CD4-positive, alpha-beta memory T cell (primary cell): ENCODE measurements at places on chromosomes 3 and 15. TPM values are rescaled to one million over a fixed set of nuclear protein-coding genes. Genes with fewer than 3 reads are reported as not detected.

The DAZL gene
- not detected for total RNA-seq

The CRYGS gene
- 12.1 TPM for total RNA-seq

The PLIN1 gene
- total RNA-seq, result 0.44 TPM

The ZPLD1 gene
- not detected for total RNA-seq

The OCA2 gene
- not detected for total RNA-seq

The CLSTN2 gene
- not detected for total RNA-seq

The ZDHHC23 gene
- 5.2 TPM for total RNA-seq

The PLD1 gene
- total RNA-seq, result 1.2 TPM

The ACTRT3 gene
- 0.17 TPM for total RNA-seq

The CMTM8 gene
- 16.8 TPM for total RNA-seq

The COL8A1 gene
- not detected for total RNA-seq

- no peak for DNase-seq
Observed at GRCh38 chr15:42152921-42153698, 3.3 kb downstream of the PLA2G4F start.

- DNase-seq, result no peak
Observed at GRCh38 chr15:51756482-51756881, 5.1 kb downstream of the TMOD2 start.

GRCh38 chr3:195904368-195904767, 4.0 kb downstream of the TNK2 start:
- no peak for DNase-seq

DNA sequence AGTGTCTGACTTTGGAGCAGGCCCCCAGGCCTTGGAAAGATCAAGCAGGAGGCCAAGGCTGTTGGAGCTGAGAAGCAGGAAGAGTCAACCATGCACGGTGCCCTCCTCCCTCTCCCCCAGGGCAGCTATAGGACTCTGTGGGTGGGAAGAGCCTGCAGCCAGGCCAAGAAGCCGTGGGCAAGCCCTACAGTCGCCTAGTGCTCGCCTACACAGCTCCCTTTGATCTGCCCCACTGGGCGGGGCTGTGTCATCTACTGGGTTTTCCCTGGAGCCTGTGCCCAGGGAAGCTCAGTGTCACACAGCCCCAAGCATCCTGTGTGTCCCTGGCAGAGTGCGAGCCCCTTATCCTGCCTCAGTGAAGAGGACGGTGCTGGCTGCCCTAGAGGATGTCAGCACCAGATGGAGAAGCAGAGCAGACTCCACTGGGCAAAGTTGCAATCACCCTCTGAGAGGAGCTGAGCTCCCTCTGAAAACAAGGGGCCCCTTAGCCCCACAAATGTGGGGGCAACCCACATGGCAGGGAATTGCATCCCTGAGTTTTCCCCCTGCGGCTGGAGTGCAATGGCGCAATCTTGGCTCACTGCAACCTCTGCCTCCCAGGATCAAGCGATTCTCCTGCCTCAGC, 72.2 kb downstream of the KLF13 start:
- no peak for DNase-seq

DNA sequence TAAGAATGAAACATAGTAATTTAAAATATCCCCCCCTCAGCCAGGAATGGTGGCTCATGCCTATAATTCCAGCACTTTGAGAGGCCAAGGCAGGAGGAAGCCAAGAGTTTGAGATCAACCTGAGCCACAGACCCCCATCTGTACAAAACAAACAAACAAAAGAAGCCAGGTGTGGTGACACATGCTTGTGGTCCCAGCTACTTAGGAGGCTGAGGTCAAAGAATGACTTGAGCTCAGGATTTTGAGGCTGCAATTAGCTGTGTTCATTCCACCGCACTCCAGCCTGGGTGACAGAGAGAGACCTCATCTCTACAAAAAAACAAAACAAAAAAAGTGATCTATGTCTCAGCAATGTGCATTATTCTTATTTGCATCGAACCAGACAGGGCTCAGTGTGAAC, 800.8 kb downstream of the MCTP2 start:
- DNase-seq, result no peak

GRCh38 chr3:194777729-194778128, 92.0 kb downstream of the FAM43A start:
- no peak for DNase-seq

DNA sequence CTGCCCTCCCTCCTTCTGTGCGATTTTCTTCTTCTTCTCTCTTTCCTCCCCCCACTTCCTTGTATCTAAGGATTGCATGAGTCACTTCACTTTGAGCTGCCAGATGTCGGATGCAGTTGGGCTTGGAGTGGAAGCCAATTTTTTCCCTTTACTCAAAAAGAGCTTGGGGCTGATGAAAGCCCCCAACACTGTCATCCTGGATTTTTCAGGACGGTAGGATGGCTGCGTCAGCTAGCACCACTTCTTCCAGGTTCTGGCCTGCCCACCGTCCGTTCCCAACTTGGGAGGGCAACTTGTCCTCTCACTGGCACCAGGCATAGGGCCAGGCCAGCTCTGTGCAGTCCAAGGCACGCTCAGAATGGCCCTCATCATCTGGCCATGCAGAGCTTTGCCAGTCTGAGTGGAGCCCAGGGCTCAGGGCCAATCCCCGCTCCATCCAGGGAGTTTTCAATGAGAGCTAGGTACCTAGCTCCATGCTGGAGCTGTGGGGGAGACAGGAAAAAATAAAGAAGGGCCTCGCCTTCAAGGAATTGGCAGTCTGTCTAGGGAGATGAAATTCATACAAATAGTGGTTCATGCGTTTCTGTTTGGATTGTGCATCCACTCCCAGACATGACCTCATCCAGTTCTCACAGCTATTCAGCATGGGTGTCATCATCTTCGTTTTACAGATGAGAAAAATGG, 47.7 kb upstream of the INSYN1 start:
- DNase-seq, result no peak

DNA sequence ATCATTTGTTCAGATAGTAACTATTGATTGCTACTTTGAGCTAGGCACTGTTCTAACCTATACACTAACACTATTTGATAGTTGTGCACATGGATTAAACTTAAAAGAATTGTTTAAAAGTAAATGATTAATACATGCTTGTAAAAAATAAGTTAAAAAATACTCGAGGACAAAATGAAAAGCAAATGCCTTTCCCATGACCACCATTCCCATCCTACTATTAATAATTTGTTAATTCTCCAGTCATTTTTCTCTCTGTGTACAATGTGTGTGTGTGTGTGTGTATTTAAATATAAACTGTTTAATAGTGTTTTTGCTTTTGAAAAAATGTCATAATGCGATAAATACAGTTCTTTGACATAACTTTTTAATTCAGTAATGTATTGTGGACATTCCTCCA, 78.7 kb upstream of the KCNMB2 start:
- no peak for DNase-seq

DNA sequence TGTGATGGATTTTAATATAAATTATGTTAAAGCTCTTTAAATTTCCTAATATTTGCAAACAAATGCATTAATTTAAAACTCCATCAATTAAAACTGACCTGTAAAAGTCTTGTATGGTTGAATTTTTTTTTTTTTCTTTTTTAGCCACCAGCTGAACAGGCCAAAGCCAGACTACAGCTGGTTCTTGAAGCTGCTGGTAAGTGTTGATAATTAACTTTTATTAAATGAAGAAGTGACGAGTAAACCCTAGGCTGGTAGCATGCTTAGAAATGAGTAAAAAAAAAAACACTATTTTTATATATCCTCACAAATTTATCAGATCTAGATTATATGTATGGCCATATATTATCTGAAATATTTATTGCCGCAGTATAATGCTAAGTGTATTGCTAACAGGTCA, 216.3 kb upstream of the MLF1 start:
- DNase-seq, result no peak

DNA sequence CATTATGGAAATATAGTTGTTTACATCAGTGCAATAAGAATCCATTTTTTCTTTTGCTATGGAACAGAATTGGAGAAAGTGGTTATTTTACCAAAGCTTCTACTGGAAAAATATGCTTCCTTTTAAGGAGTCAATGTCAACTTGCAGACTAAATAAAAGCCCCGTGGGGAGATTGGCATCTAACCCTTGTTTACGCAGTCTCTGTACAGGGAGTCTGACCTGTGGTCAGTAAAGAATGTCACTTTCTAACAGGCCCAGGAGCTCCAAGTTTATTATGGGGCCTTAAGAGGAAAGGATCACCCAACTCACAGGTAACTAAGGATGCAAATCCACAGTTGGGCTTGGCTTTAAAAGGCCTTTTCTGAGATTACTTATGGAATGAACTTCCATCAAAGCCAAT, 1751.2 kb downstream of the SI start:
- no peak for DNase-seq

DNA sequence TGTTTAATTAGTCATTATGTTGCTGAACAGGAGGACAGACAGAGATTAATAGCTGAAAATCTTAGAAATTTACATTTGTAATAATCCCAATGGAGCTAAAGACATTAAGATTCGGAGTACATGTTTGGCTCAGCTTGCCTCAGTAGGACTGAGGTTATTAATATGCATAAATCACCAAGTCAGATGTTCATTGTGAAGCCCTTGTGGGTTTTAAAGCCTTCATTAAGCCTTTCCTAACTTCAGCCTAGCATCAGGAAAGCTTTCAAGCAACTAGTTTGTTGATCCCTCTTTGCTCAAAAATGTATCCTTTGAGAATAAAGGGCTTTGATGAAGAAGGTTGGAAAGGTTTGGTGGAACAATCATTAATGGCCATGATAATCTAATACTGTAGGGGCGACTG, 178.2 kb upstream of the CGNL1 start:
- no peak for DNase-seq

- no peak for DNase-seq
Observed at GRCh38 chr3:175075269-175075668, 216.1 kb downstream of the NAALADL2 start.

DNA sequence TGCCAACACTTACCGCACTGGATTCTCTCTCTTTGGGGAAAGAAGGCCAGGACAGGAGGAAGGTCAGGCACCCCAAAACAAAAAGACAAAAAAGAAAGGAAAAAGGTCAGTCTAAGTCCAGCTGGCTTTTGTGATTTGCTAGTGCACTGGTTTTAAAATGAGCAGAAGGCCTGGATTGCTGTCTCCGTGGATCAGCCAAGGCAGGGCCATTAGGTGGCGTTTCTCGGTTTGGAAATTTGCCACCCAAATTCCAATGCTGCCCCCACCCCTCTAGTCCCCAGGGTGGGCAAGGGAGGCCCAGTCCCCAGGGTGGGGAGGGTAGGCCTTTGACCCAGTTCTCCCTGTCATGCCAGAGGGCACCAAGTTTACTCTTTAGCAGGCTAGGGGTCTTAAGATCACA, 33.3 kb downstream of the TLE3 start:
- no peak for DNase-seq

- no peak for DNase-seq
Observed at GRCh38 chr15:26050984-26051383, 187.9 kb upstream of the ATP10A start.

DNA sequence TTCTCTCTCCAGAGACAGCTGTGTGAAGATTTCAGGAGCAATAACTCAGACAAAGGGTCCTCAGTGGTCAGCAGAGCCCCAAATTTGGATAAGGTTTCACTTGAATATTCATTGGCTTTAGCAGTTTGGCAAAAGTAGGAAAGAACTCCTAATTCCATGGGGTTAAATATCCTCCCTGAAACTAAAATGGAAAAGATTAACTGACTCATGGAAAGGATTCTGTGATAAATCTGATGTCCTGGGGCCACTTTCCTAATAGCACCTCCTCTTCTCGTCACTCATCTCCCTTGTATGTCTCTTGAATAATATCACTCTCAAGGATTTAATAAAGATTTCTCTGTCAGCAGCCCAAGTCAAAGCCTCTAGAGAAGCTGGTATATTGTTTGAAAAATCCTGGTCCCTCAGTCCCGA, 33.3 kb upstream of the TBC1D23 start:
- no peak for DNase-seq

- no peak for DNase-seq
Observed at GRCh38 chr3:185929192-185930151, 8.3 kb downstream of the TRA2B start.

DNA sequence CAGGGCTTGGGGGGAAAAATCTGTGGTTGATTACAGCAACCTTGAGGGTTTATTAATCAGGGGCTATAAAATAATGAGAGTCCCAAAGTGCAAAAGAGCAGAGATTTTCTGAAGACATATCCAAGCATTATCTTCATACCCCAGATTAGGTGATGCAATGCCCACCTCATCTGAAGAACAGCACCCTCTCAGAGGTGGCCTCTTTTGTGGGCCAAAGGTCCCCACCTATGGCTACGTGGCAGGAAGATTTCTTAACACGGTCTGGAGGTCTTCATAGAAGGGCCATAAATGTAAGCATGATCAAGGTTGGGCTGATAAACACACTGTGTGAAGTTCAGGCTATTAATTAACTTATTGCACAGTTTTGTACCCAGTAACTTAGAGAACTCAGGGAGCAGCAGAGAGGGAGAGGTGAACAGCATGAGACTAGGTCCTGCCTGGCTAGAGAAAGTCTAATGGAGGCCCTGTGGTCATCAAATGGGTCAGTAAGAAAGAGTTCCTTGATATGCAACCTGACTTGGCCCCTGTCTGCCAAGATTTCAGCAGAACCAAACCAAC, 29.6 kb upstream of the RBP2 start:
- no peak for DNase-seq

- no peak for DNase-seq
Observed at GRCh38 chr15:93302080-93302765, 213.2 kb upstream of the RGMA start.

DNA sequence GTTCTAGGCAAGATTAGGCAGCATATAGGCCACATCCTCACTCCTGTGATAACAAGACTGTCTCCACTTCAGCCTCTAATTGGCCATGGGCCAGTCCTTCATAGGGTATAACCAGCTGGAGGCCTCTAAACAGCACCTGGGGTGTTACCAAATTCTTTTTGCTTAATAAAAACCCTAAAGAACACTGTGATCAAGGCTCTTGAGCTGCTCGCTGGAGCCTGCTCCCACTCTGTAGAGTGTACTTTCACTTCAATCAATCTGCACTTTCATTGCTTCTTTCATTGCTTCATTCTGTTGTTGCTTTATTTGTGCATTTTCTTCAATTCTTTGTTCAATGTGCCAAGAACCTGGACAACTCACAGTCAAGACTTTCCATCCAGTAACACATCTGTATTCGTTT, 36.2 kb upstream of the TOPBP1 start:
- no peak for DNase-seq

- no peak for DNase-seq
Observed at GRCh38 chr3:14145236-14145635, 20.4 kb downstream of the TMEM43 start.
